NCI-H2029 (cell line): ENCODE measurements at places on chromosomes 11 and 22.

GRCh38 chr11:15038963-15039362 lies 34.4 kb upstream of the CALCB start:
- no peak for DNase-seq

GRCh38 chr22:37160027-37160426 lies 10.3 kb upstream of the IL2RB start:
- no peak for DNase-seq

GRCh38 chr22:22576244-22576988 lies 17.4 kb upstream of the PRAME start:
- DNase-seq, result peak; percentile 0

GRCh38 chr22:50447576-50448551 lies 27.0 kb downstream of the SBF1 start:
- no peak for DNase-seq

- DNase-seq, result no peak
These were observed 109.7 kb downstream of the WNT7B start for GRCh38 chr22:45867118-45867905.
